Activated naive CD8-positive, alpha-beta T cell treated with anti-CD3 and anti-CD28 coated beads, Interleukin-2, amount 50 U/mL, for 16 hours (primary cell): ENCODE measurements at places on chromosomes 13 and 19.

- no peak for DNase-seq
These were observed 3.0 kb downstream of the MIER2 start for GRCh38 chr19:341386-342127.

GRCh38 chr19:5050067-5050656 is 81.2 kb downstream of the KDM4B start:
- no peak for DNase-seq

GRCh38 chr19:48656840-48657474 is 11.0 kb upstream of the CA11 start:
- no peak for DNase-seq

GRCh38 chr19:2477141-2477710 is 1.3 kb downstream of the GADD45B start:
- no peak for DNase-seq

DNA sequence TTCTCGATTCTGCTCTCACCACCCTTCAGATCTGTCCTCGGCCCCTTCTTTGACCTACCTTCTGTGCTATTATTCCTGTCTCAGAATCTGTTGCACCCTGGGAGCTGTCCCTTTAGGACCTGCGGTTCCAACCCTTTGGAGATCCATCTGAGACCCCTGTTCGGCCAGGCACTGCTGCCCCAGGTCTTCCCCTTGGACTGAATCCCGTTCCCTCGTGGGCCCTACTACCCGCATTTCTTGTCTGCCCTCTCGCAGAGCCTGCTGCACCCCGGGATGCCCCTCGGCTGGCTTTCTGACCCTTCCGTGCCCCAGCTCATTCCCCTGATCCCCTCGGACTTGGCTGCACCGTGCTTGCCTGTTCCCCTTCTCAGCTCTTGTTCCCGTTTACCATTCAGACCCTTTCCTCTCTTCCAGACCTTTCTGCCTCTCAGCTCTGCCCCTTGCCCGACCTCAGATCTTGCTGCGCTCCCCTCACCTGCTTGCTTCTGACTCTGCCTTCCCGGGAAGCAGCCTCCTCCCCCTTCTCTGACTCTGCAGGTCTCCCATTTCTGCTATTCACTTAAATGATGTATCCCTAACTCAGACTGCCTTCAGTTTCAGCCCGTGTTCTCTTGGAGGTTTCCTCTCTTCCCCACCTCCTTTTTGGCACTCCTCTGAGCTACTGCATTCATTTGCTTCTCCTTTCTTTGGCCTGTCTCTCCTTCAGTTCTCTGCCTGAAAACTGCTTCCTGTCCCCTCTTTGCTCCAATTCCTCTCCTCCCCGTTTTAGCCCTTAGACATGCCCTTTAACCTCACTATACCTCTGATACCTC is 1.1 kb downstream of the ARHGAP35 start:
- no peak for DNase-seq

DNA sequence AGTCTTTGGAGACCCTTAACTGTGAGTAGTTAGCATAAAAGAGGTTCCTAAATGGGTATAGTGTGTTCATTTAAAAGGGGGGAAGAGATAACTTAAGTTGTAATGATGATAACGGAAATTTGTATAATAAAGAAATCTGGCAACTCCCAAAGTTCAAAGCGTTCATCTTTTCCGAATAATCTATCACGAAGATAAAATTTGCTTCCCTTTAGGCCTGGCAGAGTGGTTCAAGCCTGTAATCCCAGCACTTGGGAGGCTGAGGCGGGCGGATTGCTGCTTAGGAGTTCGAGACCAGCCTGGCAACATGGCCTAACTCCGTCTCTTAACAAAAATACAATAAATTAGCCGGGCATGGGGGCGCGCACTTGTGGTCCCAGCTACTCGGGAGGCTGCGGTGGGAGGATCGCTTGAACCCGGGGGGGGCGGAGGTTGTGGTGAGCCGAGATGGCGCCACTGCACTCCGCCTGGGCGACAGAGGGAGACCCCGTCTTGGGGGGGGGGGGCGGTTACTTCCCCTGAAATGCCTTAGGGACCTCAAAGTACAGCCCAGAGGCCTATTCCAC is 934 bp downstream of the N4BP2L2 start:
- no peak for DNase-seq

GRCh38 chr19:16435238-16435917 is 36.4 kb downstream of the EPS15L1 start:
- DNase-seq, result no peak

DNA sequence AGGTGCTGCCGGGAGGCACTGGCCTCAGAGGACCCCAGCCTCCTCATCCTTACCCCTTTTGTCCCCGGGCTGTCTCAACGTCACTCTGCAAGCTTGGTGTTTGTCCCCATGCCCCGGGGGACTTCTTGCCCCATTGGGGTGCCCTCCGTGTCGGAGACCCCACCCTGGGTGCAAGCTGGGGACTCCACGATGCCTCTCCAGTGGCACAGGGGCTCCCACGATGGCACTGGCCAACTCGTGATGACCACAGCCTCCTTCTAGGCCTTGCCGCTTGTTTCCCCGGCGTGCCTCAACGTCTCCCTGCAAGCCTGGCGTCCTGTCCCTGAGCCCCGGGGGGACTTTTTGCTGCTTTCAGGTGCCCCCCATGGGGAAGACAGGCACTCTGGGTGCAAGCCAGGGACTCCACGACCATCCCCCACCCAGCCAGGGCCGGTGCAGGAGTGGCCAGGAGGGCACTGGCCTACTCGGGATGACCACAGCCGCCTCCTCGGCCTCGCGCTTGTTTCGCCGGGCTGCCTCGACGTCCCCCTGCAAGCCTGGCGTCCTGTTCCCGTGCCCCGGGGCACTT is 237.0 kb downstream of the TUBA3C start:
- DNase-seq, result no peak

DNA sequence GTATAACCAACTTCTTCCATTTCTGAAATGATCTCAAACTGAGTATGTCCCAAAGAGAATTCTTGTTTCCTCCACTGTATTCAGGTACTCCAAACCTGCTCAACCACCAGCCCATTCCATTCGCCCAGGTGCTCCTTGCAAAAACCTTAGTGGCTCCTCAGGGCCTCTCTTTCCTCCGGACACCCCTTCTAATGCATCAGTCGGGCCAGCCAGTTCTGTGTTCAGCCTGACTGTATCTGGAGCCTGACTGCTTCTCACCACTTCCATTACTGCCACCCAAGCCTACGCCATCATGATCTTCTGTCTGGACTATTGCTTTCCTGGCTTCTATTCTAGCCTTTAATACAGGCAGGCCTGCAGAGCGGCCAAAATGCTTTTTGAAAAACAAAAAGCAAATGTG is 1.5 kb downstream of the PHF11 start:
- no peak for DNase-seq

GRCh38 chr19:28553764-28554163 is 659.2 kb downstream of the UQCRFS1 start:
- no peak for DNase-seq

- no peak for DNase-seq
These were observed 19.5 kb downstream of the PTPRS start for GRCh38 chr19:5321066-5321642.
